ENCODE measurements at places on chromosomes 6 and 20. TPM values are rescaled to one million over a fixed set of nuclear protein-coding genes. Genes with fewer than 3 reads are reported as not detected.

DNA sequence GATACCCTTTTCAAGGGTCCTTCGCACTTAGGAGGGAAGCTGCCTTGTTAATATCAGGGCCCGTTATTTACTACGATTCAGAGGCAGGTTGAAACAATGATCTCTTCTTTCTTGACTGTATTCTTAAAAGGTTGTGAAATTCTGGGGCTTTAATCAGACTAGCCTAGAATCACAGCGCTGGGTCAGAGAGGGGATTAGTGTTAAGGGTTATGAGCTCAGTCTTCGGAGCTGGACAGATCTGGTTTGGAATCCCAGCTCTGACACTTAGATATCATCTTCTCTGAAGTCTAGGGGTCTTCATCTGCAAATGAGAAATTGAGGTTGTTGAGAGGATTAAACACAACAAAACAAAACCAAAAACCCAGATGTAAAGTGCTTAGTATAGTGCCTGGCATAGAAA, 77.4 kb downstream of the CD83 start:
- DNase-seq = no peak

GRCh38 chr20:52294106-52294628, 102.6 kb upstream of the ZFP64 start:
- DNase-seq = no peak

- no peak for DNase-seq
These were observed 9.2 kb downstream of the ZHX3 start for GRCh38 chr20:41308290-41308711.

- DNase-seq = no peak
These were observed 3.7 kb downstream of the COL20A1 start for GRCh38 chr20:63296531-63297299.

The SCUBE3 gene
- 2.0 TPM for polyA plus RNA-seq

The ZBTB12 gene
- polyA plus RNA-seq = 8.3 TPM

The RBPJL gene
- not detected for polyA plus RNA-seq

The COX4I2 gene
- polyA plus RNA-seq = 0.21 TPM

The LRP11 gene
- 29.5 TPM for polyA plus RNA-seq
